ENCODE measurements at places on chromosomes 7 and 10. TPM values are rescaled to one million over a fixed set of nuclear protein-coding genes. Genes with fewer than 3 reads are reported as not detected.

GRCh38 chr10:59499460-59499859 lies 137.1 kb upstream of the FAM13C start:
- no peak for DNase-seq

DNA sequence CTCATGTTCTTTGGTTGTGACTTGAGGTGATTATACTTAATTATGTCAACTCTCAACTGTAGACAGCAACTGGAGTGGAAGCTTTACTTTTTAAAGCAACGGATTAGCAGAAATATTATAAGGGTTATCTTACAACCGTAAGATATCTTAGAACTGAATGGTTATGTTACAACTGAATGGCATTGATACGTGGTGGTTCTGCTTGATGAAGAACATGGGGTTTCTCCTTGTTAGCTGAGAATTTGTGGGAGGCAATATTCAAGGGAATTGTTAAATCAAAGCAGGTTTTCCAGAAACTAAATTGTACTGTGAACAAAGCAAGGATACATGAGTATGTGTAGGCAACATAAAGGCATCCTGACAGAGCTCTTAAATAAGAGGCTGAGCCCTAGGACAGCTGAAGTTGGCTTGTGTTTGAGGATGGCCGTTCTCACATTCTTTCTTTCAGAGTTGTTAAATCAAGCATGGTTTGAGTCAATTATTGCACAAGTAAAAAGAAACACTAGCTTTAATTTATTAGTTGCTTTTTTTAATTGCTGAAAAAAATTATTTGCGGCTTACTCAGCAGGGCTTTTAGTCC lies 350.0 kb downstream of the PLXDC2 start:
- DNase-seq, result no peak

Gene TUBB8
- not detected for total RNA-seq

DNA sequence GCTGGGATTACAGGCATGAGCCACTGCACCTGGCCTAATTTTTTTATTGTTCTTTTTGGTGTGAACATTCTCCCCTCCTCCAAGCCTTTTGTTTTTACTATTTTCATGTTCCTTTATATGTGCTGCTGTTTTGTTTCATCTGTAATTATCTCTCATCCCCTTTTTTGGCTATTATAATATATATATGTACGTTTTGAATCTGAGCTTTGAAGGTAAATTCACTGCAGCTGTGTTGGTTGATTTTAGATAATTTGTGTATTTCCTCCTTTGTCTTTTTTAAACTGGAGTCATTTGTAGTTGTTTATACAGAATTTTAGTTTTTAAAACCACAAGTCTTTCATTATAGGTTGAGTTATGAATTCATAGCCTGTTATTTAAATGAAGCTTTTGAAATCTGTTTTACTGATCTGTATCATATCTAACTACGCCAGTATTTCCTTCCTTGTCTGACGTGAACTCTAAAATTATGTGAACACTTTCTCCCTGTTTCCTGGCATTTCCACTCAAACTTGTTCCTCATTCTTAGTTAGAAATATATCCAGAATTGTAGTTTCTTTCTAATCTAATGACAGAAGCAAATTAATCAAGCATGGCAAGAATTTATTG lies 54.9 kb downstream of the PTEN start:
- DNase-seq, result no peak

Gene SLC18A3
- not detected for total RNA-seq

GRCh38 chr10:111206521-111206920 lies 129.7 kb downstream of the ADRA2A start:
- no peak for DNase-seq

GRCh38 chr7:150952331-150953050 lies 25.6 kb downstream of the KCNH2 start:
- no peak for DNase-seq

GRCh38 chr7:92768501-92769393 lies 67.6 kb downstream of the CDK6 start:
- no peak for DNase-seq
